NCI-H2081 treated with DMSO at 0.1 percent for 48 hours (cell line): ENCODE measurements at places on chromosomes 3 and 15.

DNA sequence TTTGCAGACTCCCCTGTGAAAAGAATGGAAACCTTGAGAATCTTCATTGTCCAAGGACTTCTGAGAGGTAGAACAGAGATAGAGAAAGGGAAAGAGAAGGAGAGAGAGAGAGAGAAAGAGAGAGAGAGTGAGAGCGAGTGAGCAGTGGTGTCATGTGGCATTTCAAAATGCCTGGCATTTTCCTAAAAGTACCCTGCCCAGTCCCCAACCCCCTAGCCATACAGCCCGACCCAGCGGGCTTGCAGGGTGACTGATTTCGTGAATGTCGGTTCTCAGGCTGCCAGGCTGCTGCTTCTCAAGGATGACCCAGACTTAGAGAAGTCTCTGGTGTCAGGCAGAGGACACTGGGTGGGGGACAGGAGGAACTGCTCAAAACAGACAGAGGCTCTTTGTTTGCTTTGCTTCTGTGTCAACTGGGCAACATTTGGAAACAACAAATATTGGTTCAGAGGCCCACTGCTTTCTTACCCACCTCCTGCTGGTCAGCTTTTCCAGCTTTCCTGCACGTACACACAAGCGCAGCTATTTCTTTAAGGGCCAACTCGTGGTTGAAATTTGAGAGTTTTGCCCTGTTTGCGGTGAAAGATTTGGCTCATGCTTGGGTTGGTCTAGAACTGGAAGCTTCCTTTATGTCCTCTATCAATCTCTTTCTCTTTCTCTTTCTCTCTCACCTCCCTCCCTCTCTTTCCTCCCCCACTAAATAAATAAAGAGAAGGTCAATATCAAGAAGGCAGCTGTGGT, 3.7 kb upstream of the TF start:
- DNase-seq = peak; percentile 15

- DNase-seq = no peak
Measured at GRCh38 chr3:16604433-16604832, 790 bp downstream of the DAZL start.

GRCh38 chr15:59993950-59994401, 10.1 kb upstream of the FOXB1 start:
- no peak for DNase-seq

DNA sequence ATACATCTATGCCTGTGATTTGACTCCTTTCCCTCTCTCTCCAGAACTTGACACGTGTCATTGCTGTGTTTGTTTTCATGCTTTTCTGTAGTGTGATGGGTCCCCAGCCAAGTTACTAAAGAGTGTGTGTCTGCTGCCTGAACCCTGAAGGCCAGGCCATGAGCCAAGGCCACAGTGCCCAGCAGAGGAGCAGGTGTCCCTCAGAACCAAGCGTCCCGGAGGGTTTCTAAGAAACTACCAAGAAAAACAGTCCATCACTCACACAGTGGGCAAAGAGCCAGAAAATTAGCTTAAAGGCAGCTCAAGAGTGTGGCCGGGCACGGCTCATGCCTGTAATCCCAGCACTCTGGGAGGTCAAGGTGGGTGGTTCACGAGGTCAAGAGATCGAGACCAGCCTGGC, 35.2 kb downstream of the FBXO45 start:
- no peak for DNase-seq

- no peak for DNase-seq
Measured at GRCh38 chr3:33956206-33956605, 157.8 kb downstream of the PDCD6IP start.

DNA sequence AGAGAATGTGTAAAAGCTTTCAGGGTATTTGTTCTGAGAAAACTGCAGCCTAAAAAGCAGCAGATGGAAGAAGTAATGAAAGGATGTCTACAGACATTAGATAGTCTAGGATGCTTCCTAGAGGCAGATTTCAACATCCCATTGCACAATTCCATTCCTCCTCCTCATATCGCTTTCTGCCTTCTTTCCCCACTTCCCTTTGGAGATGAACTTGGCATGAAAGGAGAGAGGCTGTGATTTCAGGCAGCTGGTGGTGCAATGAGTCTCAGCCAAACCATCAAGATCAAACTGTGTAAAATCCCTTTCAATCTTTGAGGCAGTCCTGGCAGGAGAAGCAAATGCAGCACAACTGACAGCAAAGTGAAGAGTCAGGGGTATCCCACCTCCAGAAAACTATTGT, 438.7 kb upstream of the KCNMB2 start:
- no peak for DNase-seq

GRCh38 chr15:63941698-63942465, 104.4 kb downstream of the DAPK2 start:
- DNase-seq = no peak

- DNase-seq = no peak
Measured at GRCh38 chr3:95715128-95715527, 1099.3 kb upstream of the EPHA6 start.

DNA sequence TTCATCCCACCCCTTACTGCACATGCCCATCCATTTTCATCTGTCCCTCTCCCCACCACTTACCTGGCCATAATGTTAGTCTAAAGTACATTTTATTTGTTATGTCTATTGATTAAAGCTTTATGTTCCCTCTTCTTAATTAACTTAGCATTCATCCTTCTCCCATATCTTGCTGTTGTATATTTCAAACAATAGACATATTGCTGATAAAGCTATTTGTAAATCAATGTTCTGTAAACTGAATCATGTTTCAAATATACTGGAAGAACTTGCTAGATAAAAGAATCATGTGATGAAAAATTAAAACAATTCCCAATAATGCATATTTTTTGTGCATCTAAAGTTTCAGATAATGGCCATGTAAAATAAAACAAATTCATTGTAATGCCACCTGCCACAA, 249.2 kb downstream of the IGSF11 start:
- no peak for DNase-seq

DNA sequence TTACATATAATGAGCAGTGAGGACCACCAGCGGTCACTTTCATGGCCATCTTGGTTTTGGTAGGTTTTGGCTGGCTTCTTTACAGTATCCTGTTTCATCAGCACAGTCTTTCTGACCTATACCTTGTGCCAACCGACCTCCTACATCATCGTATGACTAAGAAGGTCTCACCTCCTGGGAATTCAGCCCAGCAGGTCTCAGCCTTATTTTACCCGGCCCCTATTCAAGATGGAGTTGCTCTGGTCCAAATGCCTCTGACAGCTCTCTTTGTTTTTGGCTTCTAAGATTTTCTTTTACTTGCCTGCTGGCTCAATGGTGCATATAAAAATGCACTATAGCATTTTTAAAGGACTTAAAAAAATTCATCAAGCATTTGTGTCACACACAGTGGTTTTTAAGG, 3.2 kb upstream of the MME start:
- no peak for DNase-seq

DNA sequence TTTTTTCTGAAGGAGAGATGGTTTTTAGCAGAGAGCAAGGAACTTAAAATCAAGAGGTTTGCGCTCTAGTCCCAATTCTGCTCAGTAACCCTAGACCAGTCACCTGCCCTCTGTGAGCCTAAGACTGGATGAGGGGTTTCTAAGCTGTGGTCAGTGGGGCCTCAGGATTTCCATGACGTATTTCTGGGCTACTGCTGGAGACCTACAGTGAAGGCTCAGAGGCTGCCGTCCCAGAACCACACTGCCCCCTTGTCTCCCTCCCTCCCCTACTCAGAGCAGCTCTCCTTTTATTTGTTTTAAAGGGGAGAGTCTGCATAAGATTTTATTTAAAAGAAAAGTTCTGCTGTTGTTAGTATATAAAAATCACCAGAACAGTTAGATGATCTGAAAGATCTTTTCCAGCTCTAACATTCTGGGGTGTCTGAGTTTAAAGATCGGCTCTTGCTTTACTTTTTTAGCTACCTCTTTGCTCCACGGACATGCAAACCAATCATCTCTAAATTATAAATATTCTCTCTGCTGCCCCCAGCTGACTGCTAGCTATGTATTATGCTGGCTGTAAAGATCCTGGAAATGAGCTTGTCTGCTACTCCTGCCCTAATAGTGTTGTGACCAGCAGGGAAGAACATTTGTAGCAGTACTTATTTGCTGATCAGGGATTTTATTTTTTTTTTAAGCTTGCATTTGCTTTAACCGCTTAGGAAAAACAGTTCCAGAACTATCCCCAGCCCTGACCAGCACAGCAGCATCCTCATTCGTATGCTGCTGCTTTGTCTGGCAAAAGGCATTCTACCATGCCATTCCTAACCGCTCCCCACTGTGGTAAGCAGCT, 28.6 kb upstream of the NDUFB4 start:
- no peak for DNase-seq

- DNase-seq = no peak
Measured at GRCh38 chr3:194034346-194035336, 101.3 kb upstream of the HES1 start.

GRCh38 chr3:178671791-178672190, 135.6 kb downstream of the KCNMB2 start:
- DNase-seq = no peak

DNA sequence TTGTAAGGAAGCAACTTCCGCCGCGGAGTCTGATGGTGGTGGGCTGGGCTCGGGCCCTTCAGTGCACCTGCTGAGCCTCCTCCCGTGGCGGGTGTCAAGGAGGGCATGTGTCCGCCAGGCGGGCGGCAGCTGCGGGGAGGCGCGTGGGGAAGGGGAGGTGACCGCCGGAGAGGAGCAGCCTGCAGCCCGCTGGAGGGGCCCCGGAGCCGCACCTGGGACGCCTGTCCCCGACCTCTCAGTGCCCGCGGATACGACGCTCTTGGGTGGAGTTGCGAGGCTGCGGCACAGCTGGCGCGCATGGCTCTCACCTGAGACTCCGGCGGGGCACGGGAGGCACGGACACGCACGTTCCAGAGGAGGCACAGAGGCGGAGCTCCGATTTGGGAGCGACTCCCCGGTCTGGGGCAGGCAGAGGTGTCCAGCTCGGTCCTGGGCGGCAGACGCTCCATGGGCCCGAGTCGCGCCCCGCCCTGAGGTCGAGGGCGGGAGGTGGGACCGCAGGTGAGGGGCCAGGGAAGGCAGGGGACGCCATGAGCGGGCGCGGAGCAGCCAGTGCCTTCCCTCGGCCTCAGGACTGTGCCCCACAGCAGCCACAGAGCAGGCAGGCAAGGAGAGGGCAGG, 50.2 kb upstream of the PRR20G start:
- no peak for DNase-seq

- no peak for DNase-seq
Measured at GRCh38 chr3:49461443-49462171, 8.5 kb upstream of the DAG1 start.

DNA sequence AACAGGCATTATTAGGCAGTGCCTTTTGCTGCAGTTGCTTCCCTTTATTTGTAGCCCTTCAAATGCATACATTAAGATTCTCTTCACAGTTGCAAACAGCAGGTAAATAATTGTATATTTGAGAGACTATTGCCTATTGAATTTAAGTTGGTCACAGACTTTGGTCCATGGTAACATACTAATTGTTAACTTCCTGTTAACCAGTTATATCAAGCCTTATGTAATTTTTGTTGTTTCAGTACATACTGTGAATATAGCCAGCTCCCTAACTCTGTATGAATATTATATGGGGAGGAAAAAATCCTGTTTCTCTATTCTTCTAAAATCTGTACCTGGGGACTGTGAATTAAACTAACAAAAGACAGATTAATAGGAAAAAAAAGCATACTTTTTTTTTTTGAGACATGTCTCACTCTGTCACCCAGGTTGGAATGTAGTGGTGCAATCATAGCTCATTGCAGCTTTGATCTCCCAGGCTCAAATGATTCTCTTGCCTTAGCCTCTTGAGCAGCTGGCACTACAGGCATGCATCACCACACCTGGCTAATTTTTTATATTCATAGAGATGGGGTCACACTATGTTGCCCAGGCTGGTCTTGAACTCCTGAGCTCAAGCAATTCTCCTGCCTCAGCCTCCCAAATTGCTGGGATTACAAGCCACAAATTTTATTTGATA, 53.2 kb downstream of the CHL1 start:
- DNase-seq = no peak

DNA sequence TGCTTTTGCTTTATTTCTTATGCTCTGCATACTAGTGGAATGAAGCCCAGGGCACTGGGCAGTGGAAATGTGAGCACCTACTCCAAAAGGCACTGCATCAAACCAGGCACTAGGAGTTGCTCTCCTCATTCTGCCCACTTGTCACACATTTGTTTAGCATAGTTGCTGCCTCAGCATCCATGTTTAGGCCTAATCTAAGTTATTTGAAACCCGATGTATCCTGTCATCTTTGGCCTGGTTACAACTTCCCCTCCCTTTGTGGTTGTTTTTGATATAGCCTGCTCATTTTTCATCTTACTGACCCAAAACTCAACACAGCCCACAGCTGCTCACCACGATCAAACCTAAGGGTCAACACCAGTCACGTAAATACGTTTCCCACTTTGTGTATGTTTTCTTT, 82.2 kb upstream of the SELENOK start:
- no peak for DNase-seq

- no peak for DNase-seq
Measured at GRCh38 chr3:98563661-98564281, 29.6 kb downstream of the CPOX start.

GRCh38 chr15:39961051-39961450, 27.1 kb downstream of the EIF2AK4 start:
- no peak for DNase-seq

GRCh38 chr3:135192929-135193328, 397.9 kb downstream of the EPHB1 start:
- no peak for DNase-seq

- no peak for DNase-seq
Measured at GRCh38 chr3:68504201-68504600, 428.1 kb downstream of the TAFA4 start.

DNA sequence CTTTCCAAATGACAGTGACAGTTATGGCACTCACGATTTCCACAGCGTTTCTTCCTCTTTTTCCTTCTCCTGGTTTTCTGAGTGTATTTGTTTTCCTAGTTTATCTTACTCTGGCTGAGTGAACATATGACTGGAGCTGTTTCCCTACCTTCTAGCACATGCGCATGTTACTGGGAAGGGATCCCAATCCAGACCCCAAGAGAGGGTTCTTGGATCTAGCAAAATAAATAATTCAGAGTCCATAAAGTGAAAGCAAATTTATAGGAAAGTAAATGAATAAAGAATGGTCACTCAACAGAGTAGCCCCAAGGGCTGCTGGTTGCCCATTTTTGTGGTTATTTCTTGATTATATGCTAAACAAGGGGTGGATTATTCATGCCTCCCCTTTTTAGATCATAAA, 23.8 kb downstream of the METTL6 start:
- DNase-seq = no peak

DNA sequence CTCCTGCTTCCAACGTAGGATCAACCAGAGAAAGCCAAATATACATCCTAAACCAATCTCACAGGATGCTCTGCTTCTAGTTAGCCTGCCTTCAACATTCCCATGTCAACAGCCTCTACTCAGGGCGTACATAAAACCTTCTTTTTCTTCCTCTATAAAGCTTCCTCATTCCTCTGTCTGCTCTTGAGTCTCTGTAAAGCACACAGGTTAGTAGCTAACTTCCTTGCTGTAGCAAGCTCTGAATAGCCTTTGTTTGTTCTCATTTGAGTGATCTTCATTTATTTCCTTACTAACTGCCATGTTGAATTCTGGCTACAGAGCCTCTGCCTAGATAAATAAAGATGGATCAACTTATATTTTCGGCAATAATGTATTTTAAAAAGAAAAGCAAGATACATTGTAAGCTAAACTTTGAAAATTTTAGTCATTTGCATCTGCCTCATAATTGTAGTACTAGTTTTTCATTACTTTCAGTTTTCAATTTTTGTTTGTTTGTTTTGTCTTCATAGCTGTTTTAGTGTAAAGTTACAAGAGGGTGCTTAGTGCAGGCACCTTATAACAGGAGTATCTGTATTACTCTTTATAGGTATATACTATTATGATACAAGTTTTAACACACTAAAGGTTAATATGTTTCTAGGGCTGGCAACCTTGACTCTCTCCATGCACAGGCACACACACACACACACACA, 498.2 kb downstream of the PYDC2 start:
- no peak for DNase-seq
